Coronary artery (tissue), 2 donors: ENCODE measurements at places on chromosomes 7 and 10.

DNA sequence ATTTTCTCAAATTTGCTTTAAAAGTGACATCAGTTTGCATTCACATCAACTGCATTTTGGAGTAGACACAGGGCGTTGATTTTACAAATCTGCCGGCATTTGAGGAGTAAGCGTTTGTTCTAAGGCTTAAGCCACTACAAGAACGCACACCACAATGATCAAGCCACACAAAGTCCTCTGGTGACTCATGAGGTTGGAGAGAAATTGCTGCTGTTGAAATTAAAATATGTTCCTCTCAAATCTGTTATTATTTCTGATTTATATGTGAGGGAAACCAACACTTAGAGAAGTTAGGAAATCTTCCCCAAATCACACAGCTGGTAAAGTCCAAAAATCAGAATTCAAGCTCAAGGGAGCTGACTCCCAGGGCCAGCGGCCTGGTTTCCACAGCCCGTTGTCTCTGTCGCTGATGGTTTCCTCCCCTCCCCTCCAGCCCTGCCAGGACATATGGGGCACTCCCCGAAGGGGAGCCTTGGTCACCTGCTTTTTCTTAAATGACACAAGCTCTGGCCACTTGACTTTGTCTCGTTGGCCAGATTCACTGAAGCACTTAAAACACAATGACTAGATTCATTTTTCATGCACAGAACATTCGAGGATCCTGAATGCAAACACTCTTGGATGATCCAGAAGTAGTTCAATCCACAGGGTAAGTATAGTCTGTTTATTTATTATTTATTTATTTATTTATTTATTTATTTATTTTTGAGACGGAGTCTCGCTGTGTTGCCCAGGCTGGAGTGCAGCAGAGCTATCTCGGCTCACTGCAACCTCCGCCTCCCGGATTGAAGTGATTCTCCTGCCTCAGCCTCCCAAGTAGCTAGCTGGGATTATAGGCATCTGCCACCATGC, 29.2 kb upstream of the KLF6 start:
- DNase-seq: no peak

- no peak for DNase-seq
Observed at GRCh38 chr10:62437696-62438095, 63.5 kb downstream of the ZNF365 start.

DNA sequence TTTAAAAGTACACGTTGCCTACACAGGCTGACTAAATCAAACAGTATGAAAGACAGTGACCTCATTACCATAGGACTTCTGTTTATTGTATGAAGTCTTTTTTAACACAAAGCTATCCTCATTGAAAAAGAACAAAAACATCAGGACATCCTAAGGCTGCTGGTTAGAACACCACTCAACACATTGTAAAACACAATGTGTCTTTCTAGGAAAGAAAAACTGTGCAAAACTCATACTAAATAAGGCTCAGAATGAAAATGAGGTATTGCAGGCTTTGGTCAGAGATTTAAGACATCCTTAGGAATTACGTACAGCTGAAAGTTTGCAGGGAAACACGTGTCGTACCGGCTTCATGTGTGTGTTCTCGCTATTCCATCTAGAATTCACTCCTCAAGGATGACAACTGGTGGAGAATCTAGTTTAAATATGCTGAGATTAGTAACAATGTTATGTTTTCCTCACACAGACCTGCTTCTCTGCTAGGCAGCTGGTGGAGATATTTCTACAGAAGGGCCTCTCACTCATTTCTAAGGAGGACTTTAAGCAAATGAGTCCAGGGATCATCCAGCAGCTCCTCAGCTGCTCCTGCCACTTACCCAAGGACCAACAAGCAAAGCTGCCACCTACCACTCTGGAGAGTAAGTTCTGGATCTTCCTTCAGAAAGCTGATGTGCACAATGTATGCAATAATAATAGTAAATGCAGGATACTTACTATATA, 29.3 kb downstream of the SLC39A12 start:
- DNase-seq: no peak

GRCh38 chr7:68929781-68930261, 668.5 kb upstream of the AUTS2 start:
- no peak for DNase-seq

- no peak for DNase-seq
Observed at GRCh38 chr10:31170636-31171035, 139.0 kb upstream of the ZNF438 start.

DNA sequence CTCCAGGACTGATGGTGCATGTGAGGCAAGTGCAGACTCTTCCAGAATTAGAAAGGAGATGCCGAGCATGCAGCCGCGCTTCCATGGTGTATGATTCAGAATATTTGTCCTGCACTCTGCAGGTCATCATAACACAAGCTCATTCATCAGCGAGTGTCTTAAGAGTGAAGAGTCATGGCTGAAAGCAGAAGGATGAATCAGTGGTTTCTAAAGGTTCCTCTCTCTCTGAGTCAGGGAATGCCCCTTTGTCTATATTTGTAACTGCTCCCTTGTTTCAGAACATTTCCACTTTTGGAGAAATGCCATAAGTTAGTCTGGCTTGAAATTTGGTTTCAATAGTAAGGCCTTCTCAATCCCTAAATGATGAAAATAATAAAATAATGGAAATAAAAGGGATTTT, 52.3 kb downstream of the HECW1 start:
- no peak for DNase-seq

DNA sequence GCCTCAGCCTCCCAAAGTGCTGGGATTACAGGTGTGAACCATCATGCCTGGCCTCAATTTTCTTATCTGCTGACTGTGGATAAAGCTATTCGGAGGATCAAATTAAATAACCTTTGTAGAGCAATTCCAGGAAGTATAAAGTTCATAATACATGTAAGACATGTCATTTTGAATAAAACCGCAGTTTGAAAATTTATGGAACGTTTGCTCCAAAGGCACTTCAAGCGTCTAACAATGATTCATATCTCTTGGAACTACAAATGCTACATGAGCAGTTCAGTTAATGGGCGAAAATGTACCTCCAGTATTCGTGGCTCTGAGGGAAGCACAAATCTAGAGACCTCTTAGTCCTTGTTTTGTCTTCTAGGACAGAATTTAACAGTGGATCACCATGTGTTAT, 190.3 kb downstream of the GALNT17 start:
- DNase-seq: no peak

GRCh38 chr10:97517778-97518300, 19.1 kb downstream of the UBTD1 start:
- no peak for DNase-seq

- no peak for DNase-seq
Observed at GRCh38 chr10:77377678-77378352, 259.8 kb downstream of the KCNMA1 start.

DNA sequence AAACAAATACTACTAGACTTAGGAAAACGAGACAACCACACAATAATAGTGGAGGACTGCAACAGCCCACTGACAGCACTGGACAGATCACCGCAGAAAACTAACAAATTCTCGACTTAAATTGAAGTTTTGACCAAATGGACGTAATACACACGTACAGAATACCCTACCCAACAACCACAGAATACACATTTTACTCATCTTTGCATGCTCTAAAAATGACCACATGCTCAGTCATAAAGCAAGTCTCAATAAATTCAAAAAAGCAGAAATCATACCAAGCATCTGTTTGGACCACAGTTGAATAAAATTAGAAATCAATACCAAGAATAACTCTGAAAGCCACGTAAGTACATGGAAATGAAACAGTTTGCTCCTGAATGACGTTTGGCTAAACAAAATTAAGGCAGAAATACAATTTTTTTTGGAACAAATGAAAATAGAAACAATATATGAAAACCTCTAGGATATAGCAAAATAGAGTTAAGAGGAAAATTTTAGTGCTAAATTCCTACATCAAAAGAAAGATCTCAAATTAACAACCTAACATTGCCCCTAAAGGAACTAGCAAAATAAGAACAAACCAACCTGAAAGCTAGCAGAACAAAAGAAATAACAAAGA, 30.6 kb downstream of the MAPK8 start:
- DNase-seq: no peak

DNA sequence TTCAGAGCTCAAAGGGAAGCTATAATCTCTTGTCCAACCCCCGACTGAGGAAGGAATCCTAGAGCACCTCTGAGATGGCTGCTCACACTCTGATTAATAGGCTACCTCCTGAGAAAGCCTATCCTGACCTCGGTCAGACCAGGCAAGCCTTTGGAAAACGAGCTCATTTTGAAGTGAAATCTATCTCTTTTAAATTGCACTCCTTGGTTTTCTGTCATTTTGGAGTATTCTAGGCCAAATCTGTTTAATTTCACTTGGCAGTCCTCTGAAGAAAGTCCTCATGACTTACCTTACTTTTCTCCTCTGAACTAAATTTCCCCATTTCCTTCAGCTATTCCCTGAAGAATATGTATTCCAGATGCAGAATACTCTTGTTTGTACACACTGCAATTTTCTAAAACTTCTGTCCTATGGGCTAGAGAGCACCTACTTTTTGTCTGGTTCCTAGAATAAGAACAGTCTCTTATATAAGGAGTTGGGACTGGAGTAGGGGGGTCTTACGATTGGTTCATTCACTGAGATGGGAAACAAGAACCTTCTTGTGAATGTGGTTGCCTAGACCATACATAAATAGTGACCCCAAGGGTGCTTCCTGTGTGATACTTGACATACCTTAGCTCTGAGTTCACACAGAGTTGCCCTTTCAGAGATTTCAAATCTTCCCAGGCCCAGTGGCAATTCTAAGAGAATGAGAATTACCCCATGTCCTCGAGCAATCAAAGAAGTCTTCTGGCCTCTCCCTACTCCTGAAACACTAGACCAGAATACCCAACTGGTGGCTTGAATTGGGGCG, 31.9 kb upstream of the HPS1 start:
- no peak for DNase-seq

- no peak for DNase-seq
Observed at GRCh38 chr10:77176232-77176631, 461.4 kb downstream of the KCNMA1 start.

DNA sequence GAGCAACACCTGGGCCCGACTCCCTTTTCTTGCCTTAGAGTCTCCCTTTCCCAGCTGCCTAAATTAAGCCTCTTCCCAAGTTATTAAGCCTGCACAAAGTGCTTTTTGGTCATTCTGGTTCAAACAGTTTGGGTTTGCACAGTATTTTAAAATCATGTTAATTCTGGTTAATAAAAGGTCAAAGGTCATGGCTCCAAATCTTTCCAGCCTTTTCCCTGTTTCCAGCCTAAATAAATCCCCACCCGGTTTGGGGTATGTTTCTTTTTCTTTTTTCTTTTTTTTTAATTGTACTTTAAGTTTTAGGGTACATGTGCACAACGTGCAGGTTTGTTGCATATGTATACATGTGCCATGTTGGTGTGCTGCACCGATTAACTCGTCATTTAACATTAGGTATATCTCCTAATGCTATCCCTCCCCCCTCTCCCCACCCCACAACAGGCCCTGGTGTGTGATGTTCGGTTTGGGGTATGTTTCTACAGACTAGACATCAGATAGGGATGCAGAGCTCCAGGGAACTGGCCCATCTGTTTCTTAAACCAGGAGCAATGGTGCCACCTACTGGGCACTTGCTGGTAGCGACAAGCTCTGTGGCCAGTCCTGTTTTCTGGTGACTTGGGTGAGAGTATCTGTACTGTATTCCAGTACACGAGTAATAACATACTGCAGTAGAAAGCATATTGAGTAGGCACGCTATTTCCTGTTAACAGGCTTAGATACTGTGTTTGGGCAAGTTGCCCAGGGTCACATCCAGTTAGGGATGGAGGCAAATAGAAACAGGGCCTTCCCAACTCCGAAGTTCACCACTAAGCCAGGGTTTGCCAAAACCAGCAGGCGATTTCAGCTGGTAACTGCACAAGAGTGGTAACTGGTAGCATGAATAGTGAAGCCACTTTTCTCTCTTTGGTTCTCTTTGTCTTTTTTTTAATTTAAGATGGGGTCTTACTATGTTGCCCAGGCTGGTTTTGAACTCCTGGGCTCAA, 60.6 kb upstream of the TRIM8 start:
- DNase-seq: no peak

- DNase-seq: no peak
Observed at GRCh38 chr7:74420006-74420405, 33.7 kb upstream of the GTF2IRD1 start.

DNA sequence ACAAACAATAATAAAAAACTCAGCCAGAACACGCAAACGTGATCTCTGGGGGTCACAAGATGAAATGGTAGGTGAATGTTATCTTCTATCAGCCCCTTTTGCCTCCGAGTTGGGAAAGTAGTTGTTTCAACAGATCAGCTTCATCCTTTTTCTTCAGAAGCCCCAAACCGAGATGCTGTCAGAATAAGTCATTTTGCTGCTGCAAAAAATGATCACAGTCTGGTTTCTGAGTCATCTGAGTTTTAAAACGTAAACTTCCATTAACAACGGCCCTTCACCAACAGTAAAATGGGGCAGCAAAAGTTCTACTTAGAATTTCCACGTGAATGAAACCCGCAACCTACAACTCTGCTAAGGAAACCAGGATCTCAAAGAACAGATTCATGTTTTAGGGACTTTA, 44.9 kb downstream of the JCAD start:
- DNase-seq: no peak

DNA sequence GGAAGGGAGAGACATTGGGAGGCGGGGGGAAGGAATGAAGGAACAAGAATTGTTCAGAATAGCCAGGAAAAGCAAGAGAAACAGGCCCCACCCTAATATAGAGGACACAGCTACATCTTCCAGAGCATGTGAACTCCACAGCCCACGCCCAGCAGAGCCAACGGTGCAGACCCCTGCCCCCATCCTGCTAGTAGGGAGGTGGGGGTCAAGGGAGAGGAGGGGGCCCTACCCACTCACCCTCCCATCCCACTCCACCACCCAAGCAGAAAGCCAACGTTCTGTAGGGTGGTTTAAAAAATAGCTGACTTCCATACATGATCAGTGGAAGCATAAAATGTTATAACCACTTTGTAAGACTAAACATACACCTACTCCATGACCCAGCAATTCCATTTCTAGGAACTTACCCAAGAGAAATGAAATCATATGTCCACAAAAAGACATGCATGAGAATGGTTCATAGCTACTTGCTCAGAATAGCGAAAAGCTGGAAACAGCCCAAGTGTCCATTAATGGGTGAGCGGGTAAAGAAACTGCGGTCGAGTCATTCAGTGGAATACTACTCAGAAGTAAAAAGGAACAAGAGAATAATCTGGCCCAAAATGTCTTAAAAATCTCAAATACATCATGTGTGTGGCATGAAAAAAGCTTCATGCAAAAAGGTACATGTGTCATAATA, 31.8 kb downstream of the CTBP2 start:
- DNase-seq: no peak

- DNase-seq: no peak
Observed at GRCh38 chr7:70113536-70113935, 515.3 kb downstream of the AUTS2 start.

DNA sequence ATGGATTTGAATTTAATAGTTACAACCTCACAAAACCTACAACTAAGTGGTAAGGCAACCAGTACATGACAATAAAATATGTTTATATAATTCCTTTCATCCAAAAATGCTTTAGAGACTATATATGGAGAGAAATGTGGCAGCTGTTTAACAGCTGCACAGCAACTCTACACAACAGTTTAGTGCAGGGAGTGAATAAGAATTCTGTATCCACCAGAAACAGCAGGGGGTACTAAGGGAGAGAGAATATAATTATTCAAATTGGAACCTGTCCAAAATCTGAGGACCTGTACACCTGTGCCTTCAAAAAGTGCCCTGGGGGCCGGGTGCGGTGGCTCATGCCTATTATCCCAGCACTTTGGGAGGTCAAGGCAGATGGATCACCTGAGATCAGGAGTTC, 49.6 kb downstream of the POLL start:
- DNase-seq: no peak

GRCh38 chr10:102311025-102311420, 65.7 kb downstream of the GBF1 start:
- no peak for DNase-seq

- DNase-seq: no peak
Observed at GRCh38 chr10:95309958-95310357, 19.2 kb upstream of the PDLIM1 start.
